NCI-H1048 (cell line): ENCODE measurements at places on chromosomes 5 and 9.

- DNase-seq: no peak
Measured at GRCh38 chr9:132562306-132562573, 20.2 kb upstream of the BARHL1 start.

GRCh38 chr5:56166671-56167385 lies 66.3 kb downstream of the ANKRD55 start:
- no peak for DNase-seq

- DNase-seq: no peak
Measured at GRCh38 chr9:89844535-89844934, 239.7 kb downstream of the GADD45G start.

- no peak for DNase-seq
Measured at GRCh38 chr9:33162721-33163311, 4.3 kb downstream of the B4GALT1 start.

DNA sequence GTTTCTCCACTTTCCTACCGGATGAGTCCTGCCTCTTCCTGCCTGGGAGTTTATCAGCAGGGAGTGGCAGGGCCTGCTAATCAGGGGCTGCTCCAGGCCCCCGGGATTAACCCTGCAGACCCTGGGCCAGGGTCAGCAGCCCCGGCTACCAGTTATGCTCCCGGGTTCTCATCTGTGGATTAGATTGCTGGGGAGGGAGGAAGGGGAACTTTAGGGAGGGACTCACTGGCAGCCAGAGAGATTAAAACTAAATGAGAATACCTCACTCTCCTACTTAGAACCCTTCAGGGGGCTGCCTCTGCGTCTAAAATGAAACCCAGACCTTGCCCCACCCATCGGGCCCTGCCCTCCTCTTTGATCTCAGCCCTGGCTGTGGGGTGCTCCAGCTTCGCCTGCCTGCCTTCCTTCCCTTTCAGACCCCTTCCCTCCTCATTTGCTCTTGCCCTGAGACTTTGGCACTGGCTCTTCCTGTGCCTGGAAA lies 130.5 kb upstream of the HAND1 start:
- no peak for DNase-seq

GRCh38 chr9:69090140-69090750 lies 54.7 kb downstream of the FXN start:
- DNase-seq: no peak

DNA sequence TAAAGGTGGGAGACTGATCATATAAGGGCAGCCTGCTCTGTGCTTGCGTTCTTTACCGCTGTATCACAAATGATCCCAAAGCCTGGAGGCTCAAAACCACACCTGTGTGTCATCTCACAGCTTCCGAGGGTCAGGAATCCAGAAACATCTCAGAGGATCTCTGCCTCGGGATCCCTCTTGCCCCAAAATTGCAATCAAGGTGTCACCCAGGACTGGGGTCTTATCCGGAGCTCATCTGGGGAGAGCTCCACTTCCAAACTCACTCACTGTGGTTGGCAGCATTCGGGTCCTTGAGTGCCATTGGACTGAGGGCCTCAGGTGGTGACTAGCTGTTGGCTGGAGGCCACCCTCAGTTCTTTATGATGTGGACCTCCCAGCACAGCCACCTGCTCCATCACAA lies 26.7 kb upstream of the FCN2 start:
- DNase-seq: no peak

GRCh38 chr5:169778622-169779596 lies 141.8 kb downstream of the DOCK2 start:
- DNase-seq: no peak

GRCh38 chr5:675111-675870 lies 17.9 kb downstream of the TPPP start:
- DNase-seq: no peak

- DNase-seq: no peak
Measured at GRCh38 chr9:116870566-116870965, 183.5 kb downstream of the TRIM32 start.

- no peak for DNase-seq
Measured at GRCh38 chr9:136665704-136666371, 3.1 kb downstream of the EGFL7 start.

- no peak for DNase-seq
Measured at GRCh38 chr9:129109952-129110739, 447 bp downstream of the CRAT start.

DNA sequence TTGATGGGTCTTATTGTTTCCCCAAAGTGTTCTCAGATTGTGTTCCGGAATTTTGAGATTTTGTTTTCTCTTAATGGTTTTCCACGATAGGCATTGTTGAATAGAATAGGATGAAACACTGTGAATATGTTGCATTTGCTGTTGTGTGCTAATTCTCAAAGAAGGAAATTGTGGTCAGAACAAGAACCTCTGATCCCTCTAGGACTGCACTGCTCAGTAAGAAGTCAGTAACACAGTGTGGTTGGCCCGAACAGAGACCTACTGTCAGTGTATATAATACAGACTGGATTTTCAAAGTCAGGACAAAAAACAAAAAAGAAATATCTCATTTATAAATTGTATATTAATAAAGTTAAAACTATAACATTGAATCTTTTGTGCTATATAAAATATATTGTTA lies 494.8 kb downstream of the MAT2B start:
- DNase-seq: no peak

- DNase-seq: no peak
Measured at GRCh38 chr9:126696401-126697145, 82.8 kb downstream of the LMX1B start.

DNA sequence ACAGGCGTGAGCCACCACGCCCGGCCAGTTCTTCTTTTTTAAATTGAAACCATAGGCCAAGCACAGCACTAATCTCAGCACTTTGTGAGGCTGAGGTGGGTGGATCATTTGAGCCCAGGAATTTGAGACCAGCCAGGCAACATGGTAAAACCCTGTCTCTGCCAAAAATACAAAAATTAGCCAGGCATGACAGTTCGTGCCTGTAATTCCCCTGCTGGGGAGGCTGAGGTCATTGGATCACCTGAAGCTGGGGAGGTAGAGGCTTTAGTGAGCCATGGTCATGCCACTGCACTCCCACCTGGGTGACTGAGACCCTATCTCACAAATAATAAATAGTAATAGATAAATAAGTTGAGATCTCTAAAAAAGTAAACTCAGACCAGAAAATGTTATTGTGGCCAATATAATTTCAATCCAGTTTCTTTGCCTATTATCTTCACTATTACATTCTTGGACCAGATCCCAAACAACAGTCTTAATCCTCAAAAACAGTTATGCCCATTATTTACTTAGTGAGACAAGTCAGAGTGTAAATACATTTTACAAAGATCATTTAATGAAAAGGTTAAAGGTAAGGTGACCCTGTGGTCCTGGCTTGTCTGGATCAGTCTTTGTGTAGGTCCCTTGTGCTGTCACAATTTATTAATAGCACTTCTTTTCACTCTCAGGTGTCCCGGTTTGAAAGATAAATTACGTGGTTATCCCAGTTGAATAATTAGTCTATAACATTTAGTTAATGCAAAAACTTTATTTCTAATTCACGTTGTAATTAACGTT lies 53.6 kb downstream of the RAB24 start:
- no peak for DNase-seq
